Activated T-helper 1 cell treated with anti-CD3 and anti-CD28 coated beads, Interleukin-12 subunit alpha, Interleukin-12 subunit beta, Interleukin-2, Interleukin-4 antibody, amounts not matched to agents 30 ng/mL and 10 ng/mL and 1 ng/mL, durations not matched to agents 14 hours and 24 hours and 36 hours (primary cell): ENCODE measurements at places on chromosomes 2 and 18. TPM values are rescaled to one million over a fixed set of nuclear protein-coding genes. Genes with fewer than 3 reads are reported as not detected.

MRPL44 gene
- total RNA-seq: 32.7 and 35.0 TPM in 2 replicates

TMEM178A gene
- total RNA-seq: not detected in 2 replicates

DSC2 gene
- total RNA-seq: not detected in 2 replicates

CENPA gene
- total RNA-seq: 16.6 and 19.7 TPM in 2 replicates

DNA sequence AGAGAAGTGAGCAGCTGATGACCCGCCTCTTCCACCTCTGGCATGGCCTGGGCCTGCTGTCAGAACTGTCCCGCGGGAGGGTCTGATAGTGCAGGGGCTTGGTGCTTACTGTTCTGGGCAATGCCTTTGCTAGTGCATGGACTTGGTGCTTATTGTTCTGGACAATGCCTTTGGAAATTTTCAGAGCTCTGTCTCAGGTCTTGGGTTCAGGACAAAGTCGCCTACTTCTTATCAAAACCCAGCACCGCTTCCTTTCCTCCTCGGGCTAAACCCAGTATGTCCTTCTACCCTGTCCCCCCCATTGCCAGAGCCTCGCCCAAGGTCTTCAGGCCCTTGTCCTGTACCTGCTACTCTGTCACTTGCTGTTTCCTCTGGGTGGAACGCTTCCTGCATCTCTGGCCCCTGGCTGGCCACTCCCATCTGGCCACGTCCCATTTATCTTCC, 149.6 kb downstream of the ACKR3 start:
- DNase-seq: no peak

GRCh38 chr2:3163401-3163800, 214.2 kb downstream of the EIPR1 start:
- no peak for DNase-seq

DNA sequence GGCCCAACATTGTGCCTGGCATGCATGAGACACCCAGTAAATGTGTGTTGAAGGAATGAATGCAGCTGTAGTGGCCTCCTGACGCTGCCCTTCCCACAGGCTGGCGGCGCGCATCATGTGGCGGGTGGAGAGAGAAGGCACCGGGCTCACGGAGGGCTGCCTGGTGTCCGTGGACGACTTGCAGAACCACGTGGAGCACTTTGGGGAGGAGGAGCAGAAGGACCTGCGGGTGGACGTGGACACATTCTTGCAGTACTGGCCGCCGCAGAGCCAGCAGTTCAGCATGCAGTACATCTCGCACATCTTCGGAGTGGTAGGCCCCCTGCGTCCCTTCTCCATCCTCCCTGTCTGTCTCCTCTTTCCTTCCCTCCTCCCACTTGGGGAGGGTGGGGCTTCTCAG, 20.1 kb downstream of the SMYD1 start:
- no peak for DNase-seq

DNA sequence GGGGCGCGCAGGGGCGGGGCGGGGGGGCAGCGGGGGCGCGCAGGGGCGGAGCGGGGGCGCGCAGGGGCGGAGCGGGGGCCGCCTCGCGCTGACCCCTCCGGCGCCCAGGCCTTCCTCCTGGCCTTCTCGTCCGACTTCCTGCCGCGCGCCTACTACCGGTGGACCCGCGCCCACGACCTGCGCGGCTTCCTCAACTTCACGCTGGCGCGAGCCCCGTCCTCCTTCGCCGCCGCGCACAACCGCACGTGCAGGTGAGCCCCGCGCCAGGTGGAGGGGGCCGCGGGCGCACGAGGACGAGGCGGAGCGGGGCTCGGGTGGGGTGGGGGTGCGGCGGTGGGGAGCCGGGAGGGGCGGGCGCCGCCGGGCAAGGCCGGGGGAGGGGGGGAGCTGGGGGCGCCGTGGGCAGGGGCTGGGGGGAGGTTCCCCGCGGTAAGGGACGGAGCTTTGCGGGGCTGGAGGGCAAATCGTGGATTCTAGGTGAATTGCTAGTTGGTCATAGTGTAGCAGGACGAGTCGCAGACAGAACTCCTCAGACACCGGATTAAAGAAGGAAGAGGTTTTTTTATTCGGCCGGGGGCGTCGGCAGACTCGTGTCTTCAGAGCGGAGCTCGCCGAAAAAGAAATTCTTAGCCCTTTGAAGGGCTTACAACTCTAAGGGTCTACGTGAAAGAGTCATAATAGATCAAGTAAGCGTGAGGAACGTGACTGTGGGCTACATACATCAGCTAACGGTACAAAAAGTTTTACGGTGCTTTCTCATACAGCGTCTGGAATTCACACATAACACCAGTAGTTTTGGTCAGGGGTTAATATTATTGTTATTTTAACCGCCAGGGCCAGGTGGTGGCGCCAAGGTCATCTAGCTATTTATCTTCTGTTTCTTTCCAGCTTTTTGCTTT, 29.9 kb downstream of the ANO7 start:
- DNase-seq: peak; percentile 37

DNA sequence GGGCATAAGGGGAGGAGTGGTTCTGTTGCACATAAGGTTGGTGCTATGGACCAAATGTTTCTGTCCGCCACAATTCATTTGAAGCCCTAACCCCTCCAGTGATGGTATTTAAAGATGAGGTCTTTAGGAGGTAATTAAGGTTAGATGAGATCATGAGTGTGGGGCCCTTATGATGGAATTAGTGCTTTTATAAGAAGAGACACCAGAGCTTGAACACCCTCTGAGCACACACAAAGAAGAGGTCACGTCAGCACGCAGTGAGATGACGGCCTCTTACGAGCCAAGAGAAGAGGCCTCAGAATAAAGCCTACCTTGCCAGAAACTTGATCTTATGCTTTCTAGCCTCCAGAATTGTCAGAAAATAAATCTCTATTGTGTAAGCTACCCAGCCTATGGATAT, 386.4 kb upstream of the CYRIA start:
- DNase-seq: no peak

GRCh38 chr2:187915810-187916209, 361.6 kb upstream of the TFPI start:
- DNase-seq: no peak

- no peak for DNase-seq
Observed at GRCh38 chr18:34796035-34796657, 86.0 kb downstream of the DTNA start.

DNA sequence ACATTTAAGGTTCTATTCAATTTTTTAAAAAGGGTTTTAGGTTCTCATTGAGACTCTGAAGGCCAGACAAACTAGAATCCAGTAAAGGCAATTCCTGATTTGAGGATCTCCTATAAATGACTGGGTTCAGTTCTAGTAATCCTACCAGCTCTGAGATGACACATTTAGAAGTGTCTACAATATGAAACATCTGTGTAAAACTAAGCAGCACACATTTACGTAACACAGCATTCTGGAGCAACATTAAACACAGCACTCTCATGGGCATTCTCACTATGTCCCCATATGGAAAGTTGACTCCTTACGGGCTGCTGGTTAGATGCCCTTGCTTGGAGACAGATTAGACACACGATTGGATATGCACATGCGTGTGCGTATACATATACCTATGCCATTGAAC, 114.4 kb downstream of the ZNF385B start:
- no peak for DNase-seq

DNA sequence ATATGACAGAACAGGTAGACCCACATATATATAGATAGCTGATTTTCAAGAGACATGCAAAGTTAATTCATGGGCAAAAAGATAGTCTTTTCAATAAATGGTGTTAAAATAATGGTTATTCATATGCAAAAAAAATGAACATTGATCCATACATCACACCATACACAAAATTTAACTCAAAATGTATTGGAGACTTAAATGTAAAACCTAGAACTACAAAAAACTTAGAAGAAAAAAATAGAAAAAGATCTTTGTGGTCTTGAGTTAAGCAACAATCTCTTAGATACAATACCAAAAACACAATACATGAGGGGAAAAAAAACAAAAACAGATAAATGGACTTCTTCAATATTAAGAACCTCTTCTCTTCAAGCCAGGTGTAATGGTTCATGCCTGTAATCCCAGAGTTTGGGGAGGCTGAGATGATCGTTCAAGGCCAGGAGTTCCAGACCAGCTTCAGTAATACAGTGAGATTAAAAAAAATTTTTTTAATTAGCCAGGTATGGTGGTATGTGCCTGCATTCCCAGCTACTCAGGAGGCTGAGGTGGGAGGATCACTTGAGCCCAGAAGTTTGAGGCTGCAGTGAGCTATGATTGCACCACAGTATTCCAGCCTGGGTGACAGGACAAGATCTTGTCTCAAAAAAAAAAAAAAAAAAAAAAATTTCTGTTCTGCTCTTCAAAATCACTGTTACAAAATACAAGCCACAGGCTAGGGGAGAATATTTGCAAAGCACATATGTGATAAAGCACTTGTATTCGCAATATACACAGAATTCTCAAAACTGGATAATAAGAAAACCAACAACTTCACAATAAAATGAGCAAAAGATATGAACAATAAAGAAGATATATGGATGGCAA, 32.7 kb upstream of the MYCN start:
- no peak for DNase-seq

- DNase-seq: no peak
Observed at GRCh38 chr2:126512026-126512425, 143.9 kb upstream of the GYPC start.

DNA sequence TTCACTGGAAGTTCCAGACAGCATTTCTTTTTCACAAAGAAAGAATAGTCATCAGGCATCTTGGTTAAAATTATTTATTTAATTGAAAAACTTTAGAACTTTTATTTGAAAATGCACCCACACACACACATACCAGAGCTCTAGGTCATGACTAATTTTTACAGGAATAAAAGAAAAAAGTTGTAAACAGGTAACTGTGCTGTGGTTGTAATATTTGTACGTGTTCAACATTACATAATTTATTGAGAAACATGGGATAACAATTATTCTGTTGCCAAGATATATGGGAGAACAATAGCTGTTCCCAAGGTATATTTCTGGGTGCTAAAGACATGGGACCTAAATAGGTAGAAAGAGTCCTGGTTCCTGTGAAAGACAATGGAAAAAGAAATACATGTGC, 104.9 kb downstream of the RIT2 start:
- DNase-seq: no peak

GRCh38 chr2:189954989-189955388, 107.5 kb downstream of the MSTN start:
- no peak for DNase-seq

DNA sequence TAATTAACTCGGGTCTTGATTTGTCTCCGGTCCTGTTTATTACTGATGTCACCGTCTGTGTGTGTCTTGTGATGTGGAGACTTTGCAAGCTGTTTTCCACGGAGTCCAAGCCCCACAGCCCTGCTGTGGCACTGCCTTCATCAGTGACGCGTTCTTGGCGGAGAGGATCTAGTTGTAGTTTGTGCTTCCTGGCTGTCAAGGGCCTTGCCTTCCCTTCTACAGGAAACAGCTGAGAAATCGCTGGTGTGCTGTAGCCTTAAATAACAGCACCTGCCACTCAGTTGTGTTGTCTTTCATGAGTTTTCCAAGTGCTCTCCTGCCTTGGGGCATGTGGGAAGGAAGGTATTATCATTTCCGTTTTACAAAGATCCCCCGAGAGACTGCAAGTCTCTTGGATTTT, 26.3 kb downstream of the CTIF start:
- no peak for DNase-seq

DNA sequence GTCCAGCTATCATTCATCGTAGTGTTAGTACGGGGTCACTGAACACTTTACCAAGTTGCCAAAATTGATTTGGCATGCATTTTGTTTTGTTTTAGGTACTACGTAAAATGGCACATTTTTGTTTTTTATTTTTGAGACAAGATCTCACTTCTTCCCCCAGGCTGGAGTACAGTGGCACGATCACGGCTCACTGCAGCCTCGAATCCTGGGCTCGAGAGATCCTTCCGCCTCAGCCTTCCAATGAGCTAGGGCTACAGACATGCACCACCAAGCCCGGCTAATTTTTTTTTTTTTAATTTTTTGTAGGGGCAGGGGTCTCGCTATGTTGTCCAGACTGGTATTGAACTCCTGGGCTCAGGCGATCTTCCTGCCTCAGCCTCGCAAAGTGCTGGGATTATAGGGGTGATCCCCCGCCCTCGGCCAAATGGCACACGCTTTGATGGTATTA, 786 bp downstream of the TAF1B start:
- DNase-seq: no peak

DNA sequence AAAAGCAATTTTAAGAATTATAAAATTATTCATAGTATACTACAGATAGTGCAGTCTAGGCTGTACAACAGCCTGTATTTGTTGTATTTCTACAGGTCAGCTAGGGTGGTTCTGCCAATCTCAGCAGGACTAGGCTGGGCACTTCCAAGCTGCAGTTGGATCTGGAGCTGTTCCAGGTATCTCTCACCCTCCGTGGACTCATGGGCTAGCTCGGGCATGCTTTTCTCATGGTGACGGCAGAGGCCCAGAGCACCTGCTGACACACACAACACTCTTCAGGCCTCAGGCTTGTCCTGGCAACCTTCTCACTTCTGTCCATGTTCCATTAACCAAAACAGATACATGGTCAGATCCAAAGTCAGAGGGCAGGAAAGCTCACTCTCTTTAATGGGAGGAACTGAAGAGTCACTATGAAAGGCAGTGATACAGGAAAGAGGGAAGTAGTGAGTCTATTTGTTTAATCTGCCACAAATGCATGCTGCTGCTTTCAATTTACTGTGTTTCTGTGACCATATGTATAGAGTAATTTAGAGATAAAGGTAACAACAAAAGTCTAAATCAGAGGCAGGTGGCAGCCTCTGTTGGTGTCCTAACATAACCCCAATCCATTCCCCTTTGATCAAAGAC, 462.4 kb upstream of the ACVR2A start:
- no peak for DNase-seq

GRCh38 chr2:240557808-240558207, at the start of gene ANKMY1:
TSS of gene ANKMY1 (minus strand) at chr2:240557988. CDS start at chr2:240557335, 653 bp downstream.
- DNase-seq: peak; percentile 64

DNA sequence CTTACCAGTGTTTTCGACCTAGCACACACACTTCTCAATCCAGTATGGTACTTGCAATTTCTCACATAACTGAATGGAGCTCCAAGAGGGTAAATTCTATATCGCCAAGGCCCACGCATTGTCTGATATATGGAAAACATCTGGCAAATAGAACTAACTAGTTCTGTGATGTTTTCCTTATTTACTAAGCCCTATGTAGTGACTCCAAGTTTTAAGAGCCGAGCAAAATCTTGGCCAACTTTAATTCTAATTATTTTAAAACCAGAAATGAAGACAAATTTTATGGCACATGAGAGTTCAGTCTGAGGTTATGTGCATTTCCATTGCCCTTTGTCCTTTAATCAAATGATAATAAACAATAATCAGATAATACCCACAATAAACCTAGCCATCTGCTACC, 1119.7 kb upstream of the CNTNAP5 start:
- no peak for DNase-seq

DNA sequence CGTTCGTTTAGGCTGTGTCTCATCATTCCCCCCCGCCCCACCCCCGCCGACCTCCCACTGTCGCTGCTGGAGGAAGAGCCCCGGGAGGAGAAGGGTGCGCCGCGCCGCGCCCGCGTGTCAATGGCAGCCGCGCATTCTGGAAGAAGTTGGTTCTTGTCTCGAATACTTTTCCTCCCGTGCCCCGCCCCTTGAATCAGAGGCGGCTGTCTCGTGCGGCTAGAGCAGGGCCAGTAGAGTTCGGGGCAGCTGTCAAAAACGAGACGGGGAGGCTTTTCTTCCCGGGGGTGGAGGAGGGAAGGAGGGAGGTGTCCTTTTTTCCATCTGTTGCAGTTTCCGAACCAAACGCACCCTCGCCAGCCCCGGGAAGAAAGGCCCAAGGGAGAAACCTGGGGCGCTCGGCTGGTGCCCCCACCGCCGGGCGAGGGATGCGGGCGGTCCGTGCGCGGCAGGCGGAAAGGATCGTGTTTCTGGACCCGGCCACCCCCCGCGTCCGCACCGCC, 410 bp upstream of the TGIF1 start:
- DNase-seq: no peak
